ENCODE measurements at places on chromosomes 2 and 18.

DNA sequence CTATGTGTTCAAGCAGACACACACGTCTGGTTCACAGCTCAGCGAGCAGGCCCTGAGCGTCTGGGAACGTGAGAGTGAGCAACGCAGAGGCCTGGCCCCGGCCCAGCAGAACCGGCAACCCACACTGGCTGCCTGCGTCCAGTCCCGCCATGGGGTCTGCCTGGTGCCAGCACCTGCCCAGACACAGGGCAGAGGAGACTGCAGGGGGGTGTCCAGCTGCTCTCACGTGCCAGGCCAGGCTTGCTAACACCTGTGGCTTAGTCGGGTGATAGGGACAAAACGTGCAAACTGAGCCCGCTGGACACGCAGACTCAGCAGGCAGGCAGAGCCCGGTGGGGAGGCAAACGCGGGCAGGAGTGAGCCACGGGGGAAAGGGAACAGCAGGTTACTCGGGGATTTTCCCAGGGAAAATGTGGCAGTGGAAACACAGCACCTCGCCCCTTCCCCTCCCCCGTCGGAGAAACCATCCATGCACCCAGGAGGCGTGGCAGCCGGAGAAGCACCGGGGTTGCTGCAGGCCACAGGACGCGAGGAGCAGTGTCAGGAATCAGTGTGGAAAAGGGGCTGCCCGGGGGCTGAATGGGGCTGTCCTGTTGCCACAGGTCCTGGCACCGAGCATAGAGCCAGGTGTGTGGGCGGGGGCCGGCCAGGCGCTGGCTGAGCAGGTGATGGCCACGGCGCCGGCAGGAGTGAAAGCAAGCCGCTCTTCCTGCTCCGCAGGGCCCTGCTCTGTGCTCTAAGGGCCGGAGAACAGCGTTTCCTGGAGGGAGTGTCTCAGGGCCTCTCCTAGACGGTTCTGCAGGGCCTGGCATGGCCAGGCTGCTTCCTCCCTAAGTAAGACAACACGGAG lies 154.7 kb downstream of the HDAC4 start:
- DNase-seq, result no peak

DNA sequence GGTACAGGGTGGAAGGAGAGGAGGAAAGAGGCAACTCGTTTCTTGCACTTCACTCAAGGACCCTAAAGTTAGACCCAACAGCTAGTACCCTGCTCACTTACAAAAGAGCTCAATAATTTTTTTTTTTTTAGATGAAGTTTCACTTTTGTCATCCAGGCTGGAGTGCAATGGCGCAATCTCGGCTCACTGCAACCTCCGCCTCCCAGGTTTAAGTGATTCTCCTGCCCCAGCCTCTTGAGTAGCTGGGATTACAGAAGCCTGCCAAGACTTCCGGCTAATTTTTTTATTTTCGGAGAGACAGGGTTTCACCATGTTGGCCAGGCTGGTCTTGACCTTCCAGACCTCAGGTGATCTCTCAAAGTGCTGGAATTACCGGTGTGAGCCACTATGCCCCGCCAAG lies 4.1 kb downstream of the ASB3 start:
- no peak for DNase-seq

- no peak for DNase-seq
Measured at GRCh38 chr18:31680831-31681568, 3.4 kb downstream of the B4GALT6 start.

DNA sequence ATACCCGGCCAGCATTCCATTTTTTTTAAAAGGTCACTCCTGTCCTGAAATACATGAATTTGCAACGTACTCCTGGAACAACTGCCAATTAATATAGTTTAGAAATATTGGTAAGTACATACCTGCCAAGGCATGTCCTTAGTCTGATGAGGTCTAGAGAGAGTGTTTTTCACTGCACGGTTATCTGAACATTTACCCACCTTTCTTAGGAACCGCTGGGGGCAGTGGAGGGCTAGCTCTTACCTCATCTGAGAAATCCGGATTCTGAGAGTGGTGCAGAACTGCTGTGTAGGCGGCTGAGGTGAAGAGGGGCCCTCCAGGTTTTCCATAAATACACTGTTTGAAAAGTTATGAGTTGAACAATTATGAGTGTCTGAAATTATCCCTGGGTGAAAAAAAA lies 133.1 kb upstream of the CCDC195 start:
- DNase-seq, result no peak

- no peak for DNase-seq
Measured at GRCh38 chr18:5049124-5049523, 147.9 kb downstream of the AKAIN1 start.

DNA sequence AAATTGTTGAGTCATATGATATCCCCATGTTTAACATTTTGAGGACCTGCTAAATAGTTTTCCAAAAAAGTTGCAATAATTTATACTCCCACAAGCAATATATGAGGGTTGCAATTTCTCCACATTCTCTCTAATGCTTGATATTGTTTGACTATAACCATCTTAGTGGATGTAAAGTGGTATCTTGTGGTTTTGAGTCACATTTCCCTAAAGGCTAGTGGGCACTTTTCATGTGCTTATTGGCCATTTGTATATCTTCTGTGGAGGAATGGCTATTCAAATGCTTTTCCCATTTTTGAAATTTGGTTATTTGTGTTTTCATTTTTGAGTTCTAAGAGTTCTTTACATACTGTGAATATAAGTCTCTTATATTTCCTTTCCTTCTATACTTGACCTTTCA lies 82.7 kb downstream of the SCG2 start:
- no peak for DNase-seq

DNA sequence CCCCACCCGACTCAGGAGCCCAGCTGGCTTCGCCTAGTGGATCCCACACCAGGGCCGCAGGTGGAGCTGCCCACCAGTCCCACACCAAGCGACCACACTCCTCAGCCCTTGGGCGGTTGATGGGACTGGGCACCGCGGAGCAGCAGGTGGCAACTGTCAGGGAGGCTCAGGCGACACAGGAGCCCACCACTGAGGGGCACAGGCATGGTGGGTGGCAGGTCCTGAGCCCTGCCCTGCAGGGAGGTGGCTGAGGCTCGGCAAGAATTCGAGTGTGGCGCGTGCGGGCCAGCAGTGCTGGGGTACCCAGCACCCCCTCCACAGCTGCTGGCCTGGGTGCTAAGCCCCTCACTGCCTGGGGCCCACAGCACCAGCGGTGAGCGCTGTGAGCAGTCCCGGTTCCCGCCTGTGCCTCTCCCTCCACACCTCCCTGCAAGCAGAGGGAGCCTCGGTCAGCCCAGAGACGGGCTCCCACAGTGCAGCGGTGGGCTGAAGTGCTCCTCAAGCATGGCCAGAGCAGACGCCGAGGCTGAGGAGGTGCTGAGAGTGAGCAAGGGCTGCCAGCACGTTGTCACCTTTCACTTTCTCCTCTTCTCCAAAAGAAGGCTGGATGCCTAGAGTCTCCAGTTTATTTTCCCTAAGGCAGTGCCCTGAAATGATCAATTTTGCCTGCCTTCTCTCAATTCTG lies 1440.7 kb upstream of the ZEB2 start:
- DNase-seq, result no peak

GRCh38 chr2:164719996-164720941 lies 99.0 kb upstream of the GRB14 start:
- no peak for DNase-seq

GRCh38 chr18:6561862-6562291 lies 147.2 kb upstream of the L3MBTL4 start:
- DNase-seq, result no peak

- DNase-seq, result peak; percentile 66
Measured at GRCh38 chr2:118430510-118431164, 342.4 kb downstream of the INSIG2 start.

- DNase-seq, result no peak
Measured at GRCh38 chr2:134152045-134153010, 101.5 kb upstream of the MGAT5 start.

- no peak for DNase-seq
Measured at GRCh38 chr2:235045336-235045972, 93.6 kb downstream of the SH3BP4 start.

GRCh38 chr2:187698374-187699110 lies 144.3 kb upstream of the TFPI start:
- no peak for DNase-seq

- DNase-seq, result no peak
Measured at GRCh38 chr18:65093346-65093745, 657.5 kb upstream of the CDH7 start.

DNA sequence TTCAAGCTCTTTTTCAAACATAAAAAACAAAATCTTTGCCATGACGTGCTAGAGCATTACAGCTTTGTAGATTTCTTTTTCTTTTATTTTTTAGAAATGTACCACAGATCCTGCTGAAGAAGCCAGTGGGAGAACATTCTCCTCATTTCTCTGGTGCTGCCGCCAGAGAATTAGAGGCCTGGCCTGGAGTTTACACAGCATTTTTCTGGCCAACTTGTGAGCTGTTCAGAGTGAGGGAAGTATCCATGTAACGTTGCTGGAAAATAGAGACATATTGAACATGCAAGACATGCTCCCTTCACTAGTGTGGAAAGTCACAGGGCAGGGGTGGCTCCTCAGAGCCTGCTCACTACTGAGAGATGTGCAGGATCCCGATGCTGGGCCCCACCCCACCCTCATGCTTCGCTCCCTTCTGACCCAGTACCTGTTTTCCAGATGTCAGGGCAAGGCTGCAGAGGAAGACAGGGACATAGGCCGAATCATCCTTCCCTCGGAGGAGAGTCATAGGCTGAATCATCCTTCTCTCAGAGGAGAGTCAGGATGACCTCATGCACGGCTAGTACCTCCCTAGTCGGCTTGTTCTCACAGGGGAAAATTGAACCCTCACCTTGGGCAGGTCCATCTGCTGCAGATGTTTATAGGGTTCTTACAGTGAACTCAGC lies 298.5 kb downstream of the INSIG2 start:
- DNase-seq, result peak; percentile 89

GRCh38 chr18:48073211-48073930 lies 142.9 kb upstream of the SMAD2 start:
- peak; percentile 28 for DNase-seq

DNA sequence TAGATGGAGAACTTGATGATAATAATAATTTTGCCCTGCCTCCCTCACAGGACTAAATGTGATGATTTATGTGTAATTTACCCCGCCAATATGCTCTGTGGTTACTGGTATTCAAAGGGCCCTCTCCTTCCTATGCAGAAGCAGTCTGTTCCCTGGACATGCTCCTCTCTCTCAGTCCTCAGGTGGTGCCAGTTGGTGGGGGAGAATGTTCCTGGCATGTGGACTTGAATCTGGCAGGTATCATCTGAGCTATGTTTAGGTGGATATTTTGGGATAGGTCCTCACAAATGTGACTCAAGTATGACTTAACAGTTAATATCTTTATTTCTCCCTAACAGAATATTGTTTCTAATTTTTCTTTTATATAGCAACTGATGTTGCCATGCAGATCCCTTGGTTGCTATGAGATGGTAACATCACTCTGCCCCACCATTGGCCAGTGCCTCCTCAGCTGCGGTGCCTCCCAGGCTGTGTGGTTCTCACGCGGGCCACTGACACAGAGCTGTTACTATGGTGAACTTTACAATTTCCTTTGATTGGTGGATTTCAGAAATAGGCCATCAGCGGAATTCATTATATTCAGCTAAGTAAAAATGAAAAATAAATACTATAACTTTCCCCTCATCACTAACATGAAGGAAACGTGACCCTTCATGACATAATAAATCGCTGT lies 106.7 kb upstream of the PELI1 start:
- no peak for DNase-seq

GRCh38 chr2:33340280-33340679 lies 136.2 kb upstream of the RASGRP3 start:
- DNase-seq, result no peak
